ENCODE measurements at places on chromosomes 3 and 15.

DNA sequence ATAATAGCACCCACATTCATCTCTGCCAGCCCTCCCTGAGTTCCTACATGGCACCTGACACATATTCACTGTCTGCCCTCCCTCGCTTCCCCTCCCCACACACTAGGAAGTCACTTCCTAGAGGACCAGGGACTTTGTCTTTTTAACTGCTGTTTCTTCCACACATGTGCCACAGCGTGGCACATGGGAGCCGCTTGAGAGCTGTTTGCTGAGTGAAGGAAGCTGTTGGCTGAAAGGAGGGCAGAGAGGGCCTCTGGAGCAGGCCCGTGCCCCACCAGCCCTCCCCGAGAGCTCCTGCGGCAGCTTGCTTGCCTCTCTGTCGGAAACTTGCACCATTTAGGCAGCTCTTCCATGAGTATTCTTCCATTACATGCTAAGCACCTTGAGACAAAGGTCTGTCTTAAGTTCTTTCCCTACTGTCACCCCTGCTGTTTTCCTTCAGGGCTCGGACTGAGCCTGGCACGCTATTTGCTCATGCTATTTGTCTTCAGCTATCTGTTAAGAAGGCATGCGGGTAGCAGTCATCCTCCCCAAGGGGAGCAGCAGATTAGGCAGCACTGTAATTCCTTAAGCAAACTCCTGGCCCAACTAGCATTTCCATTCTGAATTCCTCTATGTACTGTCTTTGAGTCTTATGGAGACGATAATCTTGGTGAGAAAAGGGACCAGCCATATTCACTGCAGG lies 72.2 kb downstream of the CACNA1D start:
- DNase-seq: no peak

DNA sequence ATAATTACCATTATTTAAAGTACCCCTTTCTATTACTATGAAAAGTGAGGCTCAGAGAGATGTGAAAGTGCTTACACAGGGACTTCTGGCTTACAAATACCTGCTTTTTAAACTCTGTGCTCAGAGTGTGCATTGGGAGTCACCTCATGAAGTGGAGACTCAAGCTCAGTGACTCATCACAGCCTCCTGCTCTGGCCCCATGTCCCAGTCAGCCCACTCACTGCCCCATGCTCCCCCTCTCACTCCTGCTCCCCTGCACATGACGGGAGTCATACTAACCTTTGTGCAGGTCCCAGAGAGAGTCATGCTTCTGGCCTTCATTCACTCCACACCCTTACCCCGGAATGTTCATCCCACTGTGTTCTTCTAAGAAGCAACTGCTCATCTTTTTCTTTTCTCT lies 20.2 kb downstream of the CCR1 start:
- DNase-seq: no peak

DNA sequence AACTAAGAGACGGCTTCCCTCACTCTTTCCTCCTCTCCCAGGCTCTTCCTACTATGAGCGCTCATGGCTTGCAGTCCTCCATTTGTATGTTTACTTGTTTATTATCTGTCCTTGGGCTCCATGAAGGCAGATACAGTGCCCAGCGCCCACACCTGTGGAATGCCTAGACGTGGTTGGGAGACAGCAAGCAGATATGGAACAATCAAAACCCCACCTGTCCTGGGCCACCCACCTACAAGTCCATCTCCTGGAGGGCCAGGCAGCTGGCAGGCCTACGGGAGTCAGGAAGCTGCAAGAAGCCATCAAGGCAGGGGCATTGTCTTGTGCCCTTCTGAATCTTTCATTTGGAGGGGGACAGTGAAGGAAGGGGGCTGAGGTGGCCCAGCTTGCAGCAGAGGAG lies 104.7 kb downstream of the IQSEC1 start:
- no peak for DNase-seq

DNA sequence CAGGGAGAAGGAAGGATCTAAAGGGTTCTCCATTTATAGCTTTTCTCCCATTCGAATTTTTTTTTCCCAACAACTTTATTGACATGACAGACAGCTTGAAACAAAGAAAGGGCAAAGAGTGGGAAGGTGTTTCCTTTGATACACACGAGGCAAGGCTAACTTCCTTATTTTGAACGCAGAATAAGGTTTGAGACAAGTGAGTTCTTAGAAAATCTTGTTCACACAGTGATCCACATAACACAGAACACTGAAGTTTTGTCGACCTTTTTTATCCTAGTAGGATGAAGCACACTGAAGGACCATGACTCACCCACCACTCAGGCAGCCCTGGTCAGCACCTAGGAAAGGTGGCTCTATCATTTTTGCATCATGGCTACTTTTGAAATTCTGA lies 425.8 kb upstream of the MDFIC2 start:
- no peak for DNase-seq

DNA sequence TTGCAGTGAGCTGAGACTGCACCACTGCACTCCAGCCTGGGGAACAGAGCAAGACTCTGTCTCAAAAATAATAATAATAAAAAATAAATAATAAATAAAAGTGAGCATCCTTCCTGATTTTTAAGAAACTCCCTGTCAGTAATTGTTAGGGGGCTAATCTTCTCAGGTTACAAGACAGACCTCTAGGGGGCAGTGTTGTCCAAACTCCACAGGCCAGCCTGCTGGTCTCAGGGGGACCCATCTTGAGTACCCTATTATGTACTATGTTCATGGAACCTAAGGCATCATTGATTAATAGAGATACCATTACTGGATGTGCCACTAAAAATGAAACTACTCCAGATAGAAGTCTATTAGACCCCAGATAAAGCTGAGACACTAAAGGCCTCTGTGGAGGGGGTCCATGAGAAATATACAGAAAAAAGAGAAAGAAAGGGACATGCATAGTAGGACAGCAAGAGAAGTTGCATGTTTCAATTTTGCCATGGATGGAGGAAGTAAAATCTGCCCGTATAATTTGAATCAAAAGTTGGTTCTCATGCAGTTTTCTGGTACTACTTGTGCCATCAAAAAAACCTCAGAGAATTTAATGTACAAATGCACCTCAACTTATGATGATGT lies 85.5 kb upstream of the CDV3 start:
- DNase-seq: peak; percentile 30

- no peak for DNase-seq
These were observed 34.5 kb downstream of the TIGIT start for GRCh38 chr3:114328345-114328744.

DNA sequence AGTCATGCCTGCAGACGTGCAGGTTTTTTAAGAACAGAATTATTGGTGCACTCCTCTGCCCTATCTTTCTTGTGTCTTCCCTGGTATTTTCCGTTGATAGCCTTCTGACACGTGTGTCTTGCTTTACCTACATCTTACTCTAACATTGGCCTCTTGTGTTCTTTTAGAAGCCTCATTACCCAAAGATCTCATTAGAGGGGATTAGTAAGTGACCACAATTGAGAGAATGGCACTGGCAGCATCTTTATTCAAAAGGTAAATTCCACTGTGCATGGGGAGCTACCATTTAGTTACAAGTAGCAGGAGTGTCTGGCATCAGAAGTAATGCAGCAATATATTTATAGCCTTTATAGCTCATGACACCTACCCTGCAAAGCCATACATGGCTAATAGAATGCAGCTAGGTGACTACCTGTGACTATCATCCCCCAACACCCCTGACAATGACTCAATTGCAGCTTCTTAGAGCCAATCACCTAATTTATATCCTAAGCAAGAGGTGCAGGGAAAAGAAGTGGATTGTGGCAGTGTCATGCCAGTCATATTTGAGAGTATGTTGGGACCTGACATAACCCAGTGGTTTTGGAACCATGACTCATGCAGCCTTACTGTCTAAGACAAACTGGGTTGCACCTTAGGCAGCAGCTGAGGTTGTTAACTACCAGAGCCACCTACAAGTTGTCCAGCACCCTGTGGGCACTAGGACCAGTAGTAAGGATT lies 164.8 kb downstream of the GRM7 start:
- no peak for DNase-seq

DNA sequence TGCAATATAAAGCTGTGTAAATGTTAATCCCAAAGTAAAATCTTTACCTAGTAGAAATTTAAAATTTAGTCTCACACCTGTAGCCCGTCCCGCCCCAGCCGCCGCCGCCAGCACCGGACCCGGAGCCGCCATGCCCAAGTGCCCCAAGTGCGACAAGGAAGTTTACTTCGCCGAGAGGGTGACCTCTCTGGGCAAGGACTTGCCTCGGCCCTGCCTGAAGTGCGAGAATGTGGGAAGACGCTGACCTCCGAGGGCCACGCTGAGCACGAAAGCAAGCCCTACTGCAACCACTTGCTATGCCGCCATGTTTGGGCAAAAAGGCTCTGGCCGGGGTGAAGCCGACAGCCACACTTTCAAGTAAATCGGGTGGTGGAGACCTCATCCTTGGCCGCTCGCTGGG lies 22.1 kb upstream of the TOP2B start:
- DNase-seq: no peak

DNA sequence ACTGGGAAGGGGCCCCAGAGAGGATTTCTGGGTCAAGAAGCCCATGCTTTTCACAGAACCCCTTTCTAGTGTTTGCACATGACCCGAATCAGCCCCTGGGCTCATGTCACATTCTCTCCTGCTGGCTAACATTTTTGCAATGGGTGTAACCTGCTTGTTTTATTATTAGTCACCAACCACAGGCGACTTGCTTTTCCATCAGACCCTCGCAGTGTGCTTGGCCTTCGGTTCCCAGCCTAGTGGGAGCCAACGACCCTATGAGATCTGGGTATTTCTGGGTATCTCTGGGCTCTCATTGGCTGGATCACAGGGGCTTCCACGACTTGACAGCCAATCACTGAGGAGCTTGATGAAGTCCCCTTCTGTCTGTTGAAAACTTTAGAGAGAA lies 11.0 kb upstream of the FBLN2 start:
- DNase-seq: no peak

- peak; percentile 34 for DNase-seq
These were observed 5.9 kb upstream of the CALML4 start for GRCh38 chr15:68210821-68211655.

DNA sequence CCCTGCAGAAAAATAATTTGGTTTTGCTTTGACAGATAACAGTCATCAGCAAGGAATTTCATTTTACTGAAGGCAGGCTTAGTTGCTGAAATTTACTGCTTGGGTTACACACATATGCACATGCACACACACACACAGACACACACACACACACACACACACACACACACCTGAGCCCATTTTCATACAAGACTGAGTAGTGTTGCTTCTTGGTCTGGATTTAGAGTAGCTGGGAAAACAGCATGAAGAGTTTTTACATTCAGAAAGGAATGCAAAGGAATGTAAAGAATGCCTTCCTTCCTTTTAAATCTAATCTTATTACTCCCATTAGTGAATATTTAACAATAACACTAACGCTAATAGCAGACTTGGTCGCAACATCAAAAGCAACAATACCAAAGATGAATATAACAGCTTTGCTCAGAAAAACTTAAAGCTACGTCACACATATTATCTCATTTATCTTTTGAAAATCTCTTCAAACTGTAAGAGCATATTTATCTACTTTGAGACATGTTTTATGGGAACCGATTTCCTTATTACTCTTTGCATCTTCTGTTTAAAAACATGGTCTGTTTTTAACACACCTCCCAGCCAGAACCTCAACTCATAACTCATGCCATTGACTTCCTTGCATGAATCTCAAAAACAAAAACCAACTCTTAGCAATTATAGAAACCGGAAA lies 32.5 kb downstream of the RFTN1 start:
- no peak for DNase-seq

DNA sequence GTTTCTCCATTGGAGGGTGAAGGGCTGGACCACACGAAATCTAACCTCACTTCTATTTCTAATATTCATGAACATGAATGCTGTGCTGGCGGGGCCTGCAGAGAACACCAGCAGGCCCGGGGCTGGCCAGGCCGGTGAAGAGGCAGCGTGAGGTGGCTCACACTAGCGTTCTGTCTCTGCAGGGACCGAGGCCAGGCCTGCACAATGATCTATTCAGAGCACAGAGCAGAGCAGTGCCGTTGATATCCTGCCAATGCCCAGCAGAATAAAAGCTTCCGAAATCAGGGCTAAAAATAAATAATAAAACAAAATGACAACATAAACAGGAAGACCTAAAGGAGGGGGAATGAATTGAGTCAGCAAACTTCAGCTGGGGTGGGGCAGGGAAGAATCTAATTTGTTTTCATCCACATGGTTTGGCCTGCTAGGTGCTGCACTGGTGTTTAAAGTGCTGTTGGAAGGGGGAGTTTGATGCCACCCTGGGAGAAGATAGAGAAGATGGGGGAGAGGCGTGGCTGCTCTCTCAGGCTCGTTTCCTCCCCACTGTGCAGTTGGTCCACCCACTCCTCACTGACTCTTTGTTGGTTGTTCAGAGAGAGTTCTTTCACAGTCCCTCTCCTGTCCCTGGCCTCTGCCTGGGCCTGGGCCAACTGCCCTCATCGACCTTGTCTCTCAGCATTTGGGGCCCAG lies 837.1 kb downstream of the AGBL1 start:
- DNase-seq: no peak

GRCh38 chr3:188202358-188203138 lies 48.6 kb downstream of the LPP start:
- DNase-seq: no peak

DNA sequence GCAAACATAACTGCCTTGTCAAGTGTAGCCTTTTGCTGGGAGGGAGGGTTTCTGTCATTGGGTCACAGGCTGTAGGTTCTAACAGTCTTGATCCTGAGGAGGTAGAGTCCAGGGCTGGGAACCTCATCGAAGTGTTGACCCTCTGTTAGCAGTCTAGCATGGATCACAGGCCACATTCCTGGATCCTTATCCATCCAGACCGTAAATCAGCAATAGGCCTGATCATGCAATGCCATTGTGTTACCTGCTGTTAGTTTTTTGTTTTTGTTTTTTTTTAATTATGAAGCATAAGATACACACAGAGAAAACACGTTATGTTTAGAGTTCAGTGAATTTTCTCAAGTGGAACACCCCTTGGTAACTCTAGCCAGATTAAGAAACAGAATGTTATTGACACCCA lies 282.0 kb upstream of the TPM1 start:
- no peak for DNase-seq

GRCh38 chr15:56732886-56733135 lies 498 bp downstream of the ZNF280D start:
- no peak for DNase-seq

DNA sequence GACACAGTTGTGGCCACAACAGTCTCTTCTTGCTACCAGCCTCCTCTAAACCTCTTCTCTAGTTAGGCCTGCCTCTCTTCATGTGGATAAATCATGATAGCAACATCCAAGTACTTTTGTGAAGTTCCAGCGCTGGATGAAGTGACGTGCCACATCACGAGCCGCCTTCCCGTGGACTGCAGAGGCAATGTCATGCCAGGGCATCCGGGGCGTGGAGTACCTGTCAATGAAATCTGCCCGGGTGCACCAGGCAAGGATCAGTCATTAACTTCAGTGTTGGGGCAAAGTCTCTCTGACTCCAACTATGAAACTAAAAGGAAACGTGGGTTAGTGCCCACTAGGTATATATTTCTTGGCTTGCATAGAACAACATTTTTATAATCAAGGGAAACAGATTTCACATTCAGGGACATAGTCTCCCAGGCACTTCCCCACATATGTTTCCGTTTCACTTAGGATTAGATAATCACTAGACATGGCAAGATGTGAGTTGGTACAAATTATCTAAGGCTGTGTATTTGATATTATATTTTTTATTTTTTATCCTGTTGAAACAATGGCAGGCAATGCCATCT lies 133.6 kb downstream of the PLD1 start:
- no peak for DNase-seq

Measured in stimulated activated CD8-positive, alpha-beta memory T cell treated with anti-CD3 and anti-CD28 coated beads, Interleukin-4, amount 100 ng/mL, for 24 hours (primary cell).